EL (cell line): ENCODE measurements at places on chromosomes 3 and 15.

GRCh38 chr3:38102444-38102814 is 34.5 kb downstream of the ACAA1 start:
- DNase-seq, result no peak

DNA sequence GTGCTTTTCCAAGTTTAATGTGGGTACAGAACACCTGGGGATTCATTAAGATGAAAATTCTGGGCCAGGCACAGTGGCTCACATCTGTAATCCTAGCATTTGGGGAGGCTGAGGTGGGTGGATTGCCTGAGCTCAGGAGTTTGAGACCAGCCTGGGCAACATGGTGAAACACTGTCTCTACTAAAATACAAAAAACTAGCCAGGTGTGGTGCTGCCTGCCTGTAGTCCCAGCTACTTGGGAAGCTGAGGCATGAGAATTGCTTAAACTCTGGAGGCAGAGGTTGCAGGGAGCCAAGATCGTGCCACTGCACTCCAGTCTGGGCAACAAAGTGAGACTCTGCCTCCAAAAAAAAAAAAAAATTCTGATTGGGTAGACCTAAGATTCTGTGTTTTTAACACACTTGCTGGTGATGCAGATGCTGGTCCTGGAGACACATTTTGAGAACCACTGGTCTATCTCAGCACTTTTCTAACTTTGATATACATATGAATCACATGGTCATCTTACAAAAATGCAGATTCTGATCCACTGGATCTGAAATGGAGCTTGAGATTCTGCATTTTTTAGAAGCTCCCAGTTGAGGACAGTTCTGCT is 223.8 kb upstream of the SATB1 start:
- DNase-seq, result no peak

GRCh38 chr3:178244733-178245709 is 291.2 kb upstream of the KCNMB2 start:
- peak; percentile 27 for DNase-seq

GRCh38 chr15:64597477-64597822 is 137.1 kb downstream of the ZNF609 start:
- DNase-seq, result no peak

- DNase-seq, result no peak
Observed at GRCh38 chr15:24819680-24820079, 135.1 kb upstream of the SNRPN start.

DNA sequence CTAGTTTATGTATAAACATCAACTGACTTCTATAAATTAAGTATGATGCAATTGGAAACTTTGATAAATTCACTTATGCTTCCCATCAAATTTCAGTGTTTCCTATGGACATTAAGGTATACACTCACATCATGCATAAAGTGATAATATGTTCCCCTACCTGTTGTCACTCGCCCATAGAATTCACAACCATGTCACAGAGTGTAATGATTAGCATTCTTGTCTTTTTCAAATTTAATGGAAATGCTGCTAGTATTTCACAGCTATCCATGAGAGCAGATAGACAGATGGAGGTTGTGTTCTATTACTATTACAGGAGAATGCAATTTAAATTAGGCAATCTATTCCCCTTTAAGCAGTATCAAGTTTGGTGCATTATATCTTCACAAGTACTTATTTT is 984 bp downstream of the PLSCR4 start:
- DNase-seq, result no peak

DNA sequence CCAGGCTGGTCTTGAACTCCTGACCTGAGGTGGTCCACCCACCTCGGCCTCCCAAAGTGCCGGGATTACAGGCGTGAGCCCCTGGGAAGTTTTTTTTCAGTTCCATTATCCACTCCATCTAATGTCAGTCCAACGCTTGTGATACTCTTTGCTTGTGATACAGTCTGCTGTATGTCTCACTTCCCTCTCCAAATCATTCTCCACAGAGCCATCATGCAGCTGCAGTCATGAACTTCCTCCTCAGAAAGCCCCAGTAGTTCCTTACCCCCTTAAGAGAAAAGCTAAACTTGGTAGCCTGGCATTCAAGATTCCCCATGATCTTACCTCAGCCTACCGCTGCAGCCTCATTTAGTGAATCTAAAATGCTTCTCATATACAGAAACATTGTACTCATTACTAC is 2.3 kb downstream of the ARPC4 start:
- DNase-seq, result no peak

GRCh38 chr3:124202754-124203153 is 210.8 kb upstream of the ROPN1 start:
- no peak for DNase-seq

DNA sequence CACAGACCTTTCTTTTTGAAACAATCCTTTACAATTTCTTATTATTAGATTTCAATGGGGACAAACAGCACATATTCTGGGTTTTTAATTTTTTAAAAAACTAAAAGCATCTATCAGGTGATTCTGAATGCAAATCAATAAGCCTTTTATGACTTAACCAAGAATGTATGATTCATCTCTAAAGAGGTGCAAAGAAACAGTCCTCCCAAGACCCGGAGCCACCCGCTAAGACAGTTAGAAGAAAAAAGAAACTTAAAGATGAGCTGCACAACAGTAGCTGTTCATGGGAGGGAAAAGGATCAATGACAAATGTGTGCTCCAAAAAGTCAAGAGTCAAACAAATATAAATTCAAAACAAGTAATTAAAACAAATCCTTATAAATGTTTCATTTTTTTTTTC is 319.5 kb downstream of the THSD4 start:
- DNase-seq, result peak; percentile 27

DNA sequence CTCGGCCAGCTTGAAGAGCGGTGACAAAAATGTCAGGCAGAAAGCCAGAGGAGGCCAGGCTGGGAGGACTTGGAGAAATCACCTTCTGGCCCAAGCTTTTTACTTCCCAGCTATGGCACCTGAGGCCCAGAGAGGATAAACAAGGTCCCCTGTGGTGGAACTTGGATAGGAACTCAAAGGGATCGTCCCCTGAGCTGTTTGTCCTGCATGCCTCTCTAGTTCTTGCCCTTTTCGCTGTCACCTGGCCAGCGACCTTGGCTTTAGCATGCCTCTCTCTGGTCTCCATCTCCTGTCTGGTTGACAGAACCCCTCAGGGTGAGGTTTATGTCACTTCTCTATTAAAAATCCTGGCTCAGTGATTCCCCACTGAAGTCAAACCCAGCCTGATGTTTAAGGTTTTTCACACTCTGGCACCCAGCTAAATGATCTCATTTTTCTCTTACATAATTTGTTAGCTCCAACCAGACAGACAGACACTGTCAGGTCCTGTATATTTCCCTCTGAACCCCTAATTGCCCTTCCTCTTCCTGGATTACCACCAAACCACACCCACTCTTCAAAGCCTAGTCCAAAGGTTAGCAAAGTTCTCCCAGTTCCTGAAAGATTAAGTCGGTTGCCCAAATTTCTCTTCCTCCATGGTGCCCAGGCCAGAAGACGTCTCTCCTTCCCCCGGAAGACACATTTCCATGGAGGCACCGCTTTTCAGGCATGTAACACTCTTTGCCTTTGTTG is 169.1 kb downstream of the FAM43A start:
- DNase-seq, result no peak

- no peak for DNase-seq
Observed at GRCh38 chr3:194711286-194711685, 25.6 kb downstream of the FAM43A start.

DNA sequence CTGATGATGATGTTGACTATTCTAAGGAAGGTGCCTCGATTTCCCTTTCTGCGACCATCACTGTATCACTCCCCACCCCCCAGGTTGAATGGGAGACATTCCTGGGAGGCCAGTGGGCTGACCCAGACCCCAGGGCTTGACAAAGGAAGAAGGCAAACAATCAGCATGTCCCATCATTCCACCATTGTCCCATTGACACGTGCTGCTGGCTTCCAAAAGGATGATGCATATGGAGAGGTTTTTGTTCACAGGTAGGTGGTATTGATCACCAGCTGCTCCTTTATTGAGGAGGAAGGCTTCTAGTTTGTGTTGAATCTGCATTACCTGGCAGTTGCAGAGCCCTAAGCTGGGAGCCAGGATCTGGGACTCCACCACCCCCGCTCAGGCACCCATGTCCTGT is 30.4 kb downstream of the RASGRF1 start:
- DNase-seq, result no peak

- no peak for DNase-seq
Observed at GRCh38 chr3:24641628-24642027, 147.0 kb upstream of the THRB start.

GRCh38 chr3:113685124-113685523 is 11.3 kb downstream of the USF3 start:
- DNase-seq, result no peak

DNA sequence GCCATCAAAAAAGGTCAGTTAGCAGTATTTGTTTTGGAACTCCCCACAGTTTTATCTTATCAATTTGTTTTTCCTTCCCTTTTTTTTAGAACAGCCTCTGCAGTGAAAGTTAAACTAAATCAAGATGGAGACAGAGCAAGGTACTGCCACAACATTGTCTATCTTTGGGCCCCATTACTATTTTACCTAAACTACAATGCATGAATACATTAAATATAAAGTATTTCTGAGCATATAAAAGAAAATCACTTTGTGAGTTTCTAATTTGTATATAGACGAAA is 139.5 kb downstream of the MEIS2 start:
- DNase-seq, result no peak

DNA sequence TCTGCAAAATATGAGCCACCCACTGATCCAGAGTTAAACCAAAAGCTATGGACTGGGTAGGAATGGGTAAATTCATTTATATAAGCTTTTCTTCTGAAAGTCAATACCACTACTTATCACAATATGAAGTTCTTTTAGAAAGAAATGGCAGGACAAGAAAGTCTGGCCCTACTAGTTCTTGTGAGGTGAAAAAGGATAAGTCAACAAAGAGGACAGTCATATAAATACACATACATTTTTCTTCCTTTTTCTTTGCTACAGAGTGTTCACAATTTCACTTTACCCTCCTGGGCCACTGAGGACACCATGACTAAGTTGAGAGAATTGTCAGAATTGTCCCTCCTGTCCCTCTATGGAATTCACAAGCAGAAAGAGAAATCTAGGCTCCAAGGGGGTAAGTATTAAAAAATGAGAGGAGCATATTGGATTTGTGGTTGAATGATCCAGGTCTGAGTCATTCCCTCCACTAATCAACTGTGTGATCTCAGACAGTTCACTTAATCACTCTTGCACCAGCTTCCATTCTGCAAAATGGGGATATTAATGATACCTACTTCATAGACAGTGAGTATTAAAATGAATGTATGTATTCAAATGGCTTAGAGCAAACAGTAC is 27.6 kb downstream of the ACP3 start:
- DNase-seq, result peak; percentile 20

GRCh38 chr3:61574854-61575253 is 13.5 kb downstream of the PTPRG start:
- DNase-seq, result peak; percentile 99

GRCh38 chr3:173396191-173397041 is 1.1 kb upstream of the NLGN1 start:
- DNase-seq, result peak; percentile 35

DNA sequence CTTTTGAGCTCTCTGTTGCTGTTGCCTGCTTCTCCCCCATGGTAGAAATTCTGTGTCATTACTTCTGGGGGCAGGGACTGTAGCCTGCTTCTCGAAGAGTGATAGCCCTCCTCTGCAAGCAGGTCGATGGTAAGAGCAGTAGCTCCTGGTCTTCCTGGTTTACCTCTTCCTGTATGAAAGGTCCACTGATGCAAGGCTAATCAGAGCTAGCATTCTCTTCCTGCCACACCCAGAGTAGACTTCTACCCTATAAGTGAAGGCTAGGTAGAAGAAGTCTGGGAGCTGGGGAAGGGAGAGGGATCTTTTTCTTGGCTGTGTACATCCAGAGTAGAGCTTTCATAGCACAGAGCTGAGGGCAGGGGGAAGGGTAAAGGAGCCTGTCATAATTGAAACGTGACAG is 357.0 kb downstream of the SQOR start:
- DNase-seq, result no peak

- no peak for DNase-seq
Observed at GRCh38 chr3:104781112-104781511, 585.6 kb upstream of the ALCAM start.

DNA sequence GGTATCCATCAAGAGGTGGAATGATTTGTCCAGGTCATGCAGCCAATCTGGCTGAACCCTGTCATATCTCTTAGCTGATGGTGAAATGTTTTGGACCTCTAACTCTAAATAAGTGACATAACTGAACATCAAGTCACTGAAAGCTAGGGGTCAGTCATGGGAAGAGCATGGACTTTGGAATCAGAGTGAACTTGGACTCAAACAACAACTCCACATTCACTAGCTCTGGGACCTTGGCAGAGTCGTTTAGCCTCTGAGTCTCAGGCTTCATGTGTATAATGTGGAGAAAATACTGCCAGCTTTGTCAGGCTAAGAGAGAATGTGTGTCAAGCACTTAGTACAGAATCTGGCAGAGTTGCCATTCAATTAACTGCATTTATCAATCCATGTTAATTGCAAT is 557.8 kb upstream of the CFAP20DC start:
- no peak for DNase-seq

- no peak for DNase-seq
Observed at GRCh38 chr3:117018655-117019054, 309.1 kb downstream of the TUSC7 start.

DNA sequence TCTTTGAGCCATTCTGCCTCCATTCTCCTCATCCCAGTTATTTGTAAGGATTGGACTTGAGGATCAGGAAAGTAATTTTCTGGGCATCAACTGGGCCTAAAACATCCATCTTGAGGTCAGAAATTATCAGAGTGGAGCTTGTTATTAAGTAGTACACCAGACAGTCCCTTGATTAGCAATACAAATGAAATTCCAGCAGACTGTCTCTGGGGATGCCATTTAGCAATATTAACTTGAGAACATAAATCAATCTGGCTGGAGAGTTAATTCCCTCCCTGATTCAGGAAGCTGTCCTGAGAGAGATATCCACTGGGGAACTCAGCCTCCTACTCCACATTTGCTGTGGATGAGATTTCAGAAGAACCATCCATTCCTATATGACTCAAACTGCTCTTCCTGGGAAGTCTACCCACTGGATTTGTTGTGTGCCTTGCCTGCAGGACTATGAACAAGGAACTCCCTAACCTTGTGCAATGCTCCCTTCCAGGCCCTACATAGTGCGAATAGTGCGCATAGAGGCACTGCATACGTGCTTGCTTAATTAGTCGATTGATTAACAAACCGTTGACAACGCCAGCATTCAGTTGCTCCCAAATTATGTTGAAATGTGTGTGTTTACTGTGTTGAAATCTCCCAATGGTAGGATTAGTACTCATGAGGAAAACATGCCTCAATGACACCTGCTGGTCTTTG is 36.1 kb upstream of the MTMR14 start:
- no peak for DNase-seq

DNA sequence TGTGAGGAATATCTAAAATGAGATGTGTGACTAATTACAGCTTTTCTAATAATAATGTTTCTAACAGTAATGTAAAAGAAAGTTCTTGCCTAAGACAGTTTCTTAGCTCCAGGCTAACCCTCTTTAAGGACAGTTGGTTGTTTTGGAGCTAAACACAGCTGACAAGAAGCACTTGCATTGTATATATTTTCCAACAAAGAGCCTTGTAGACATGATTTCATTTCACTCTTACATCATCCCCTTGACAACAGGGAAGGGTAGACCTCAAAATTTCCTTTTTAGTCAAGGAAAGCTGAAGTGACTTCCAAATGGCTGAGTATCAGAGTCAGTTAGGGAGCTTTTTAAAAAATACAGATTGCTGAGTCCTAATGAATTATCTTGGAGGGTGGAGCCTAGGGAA is 4.1 kb downstream of the ARID3B start:
- no peak for DNase-seq
